ENCODE measurements at places on chromosomes 1 and 21.

GRCh38 chr1:18128298-18128697 is 20.7 kb downstream of the IGSF21 start:
- DNase-seq, result no peak

GRCh38 chr21:46489800-46490199 is 31.1 kb downstream of the DIP2A start:
- no peak for DNase-seq

GRCh38 chr1:203366476-203366875 is 15.6 kb upstream of the FMOD start:
- DNase-seq, result no peak

- DNase-seq, result no peak
Observed at GRCh38 chr1:210239349-210240111, 6.9 kb downstream of the SERTAD4 start.

DNA sequence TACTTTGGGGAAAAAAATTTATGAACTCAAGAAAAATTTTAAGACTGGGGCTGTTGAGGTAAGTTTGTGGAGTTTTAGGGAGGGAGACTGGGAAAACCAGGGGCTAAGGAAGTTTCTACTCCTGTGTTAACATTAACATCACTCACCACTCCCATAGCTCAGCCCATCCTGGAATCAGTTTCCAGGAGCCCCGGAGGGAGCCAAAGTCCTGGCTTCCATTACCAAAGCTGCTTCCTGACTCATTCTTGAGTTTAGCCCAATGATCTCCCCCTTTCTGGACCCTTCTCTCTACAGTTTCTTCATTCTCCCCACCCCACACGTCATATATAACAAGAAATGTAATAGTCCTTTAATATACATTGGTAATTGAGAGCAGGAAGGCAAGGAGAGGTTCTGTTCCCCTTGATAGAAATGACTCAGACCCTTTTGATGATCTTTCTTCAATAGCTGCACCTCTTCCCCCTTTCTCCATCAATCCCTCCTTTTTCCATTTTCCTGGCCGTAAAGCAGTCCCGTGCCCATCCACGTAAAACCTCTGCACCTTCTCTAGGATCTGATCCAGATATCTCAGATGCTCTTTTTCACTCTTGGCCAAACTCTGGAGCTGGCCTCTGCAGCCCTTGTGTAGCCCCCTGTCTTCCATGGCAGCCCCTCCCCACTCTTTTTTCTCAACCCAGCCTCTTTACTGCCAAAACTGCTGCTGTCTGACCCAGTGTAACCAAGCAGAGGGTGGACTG is 4.6 kb upstream of the PIAS3 start:
- DNase-seq, result no peak

GRCh38 chr1:94807742-94808491 is 12.2 kb upstream of the SLC44A3 start:
- DNase-seq, result no peak

- peak; percentile 24 for DNase-seq
Observed at GRCh38 chr1:93680420-93681100, 1.1 kb downstream of the BCAR3 start.

DNA sequence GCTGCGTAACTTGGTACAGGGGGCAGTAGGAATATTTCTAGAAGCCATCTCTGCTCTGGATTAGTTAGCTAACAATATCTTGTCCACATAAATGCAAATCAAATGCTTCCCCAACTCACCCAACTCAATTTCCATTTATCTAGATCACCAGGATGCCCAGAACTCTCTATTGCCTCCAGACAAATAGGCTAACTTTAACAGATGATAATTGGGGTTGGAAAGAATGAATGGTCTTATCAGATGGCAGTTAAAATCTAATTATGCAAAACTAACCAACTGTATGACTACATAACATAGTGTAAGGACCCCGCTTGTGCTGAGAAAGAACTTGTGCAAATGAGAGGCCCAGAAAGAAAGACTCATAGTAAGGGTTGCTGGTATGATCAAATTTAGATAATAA is 1024.8 kb downstream of the PLA2G4A start:
- no peak for DNase-seq

- no peak for DNase-seq
Observed at GRCh38 chr1:46281021-46281420, 22.4 kb downstream of the LRRC41 start.

GRCh38 chr21:37128076-37128475 is 55.0 kb downstream of the TTC3 start:
- no peak for DNase-seq

DNA sequence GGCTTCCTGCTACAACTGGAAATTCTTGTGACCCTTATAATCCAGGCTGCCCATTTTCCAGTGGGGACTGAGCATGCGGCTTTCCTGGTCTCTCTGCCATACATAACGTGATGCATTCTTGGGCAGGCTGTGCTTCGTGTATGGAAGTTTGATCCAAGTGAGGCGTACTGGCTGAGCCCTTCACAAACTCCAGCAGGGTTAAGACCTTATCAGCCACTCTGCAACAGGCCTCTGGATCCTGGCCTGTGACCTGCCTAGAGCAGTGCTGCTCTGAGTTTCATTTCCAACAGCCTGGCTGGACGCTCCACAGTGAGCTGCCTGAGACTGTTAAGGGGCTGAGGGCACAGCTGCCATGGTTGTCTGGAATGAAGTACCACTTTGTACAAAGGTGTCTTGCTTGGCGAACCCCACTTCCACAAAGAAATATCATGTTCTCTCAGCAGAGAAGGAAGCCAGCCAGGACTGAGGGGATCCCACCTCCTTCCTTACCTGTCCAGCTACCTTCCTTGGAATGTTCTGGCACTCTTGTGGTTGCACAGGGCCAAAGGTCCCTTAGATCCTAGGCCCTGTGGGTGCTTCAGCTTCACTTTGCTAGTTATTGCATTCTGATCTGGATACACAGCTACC is 28.5 kb upstream of the XPR1 start:
- DNase-seq, result no peak

DNA sequence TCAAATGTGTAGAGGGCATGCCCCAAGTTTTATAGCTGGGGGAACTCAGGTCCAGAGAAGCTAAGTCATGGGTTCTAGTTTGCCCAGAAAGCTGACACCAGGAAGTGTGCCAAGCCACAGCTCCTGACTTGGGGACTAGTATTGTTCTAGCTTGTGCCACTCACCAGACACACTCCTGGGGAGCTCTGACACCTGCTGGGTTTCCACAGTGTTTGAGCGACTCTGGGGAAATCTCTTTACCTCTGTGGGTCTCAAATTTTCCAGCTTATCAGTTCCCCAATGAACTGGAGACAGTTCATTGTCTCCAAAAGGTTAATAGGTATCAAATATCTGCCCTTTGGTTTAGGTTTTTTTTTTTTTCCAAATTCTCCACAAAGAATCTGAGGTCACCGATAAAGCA is 4.2 kb downstream of the KISS1 start:
- DNase-seq, result no peak

DNA sequence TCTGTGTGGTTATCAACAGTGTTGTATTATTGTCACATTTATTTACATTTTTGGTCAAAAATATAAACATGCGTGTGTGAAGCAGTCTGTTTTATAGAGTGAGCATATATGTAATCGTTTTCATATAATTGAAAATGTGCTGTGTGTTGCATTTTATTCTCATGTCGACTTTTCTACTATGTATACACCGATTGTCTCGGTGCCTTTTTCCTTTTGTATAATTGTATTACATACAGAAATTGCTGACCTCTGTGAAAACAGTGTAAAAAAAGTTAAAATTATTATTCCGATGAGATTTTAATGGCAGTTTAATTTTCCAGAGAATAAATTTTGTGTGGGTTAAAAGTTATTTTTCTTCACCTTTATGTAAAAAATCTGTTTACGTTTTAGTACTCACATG is 62.4 kb upstream of the SERTAD4 start:
- no peak for DNase-seq

GRCh38 chr1:56223968-56224367 is 355.4 kb downstream of the PLPP3 start:
- no peak for DNase-seq

GRCh38 chr1:36464605-36465393 is 615 bp upstream of the MRPS15 start:
- peak; percentile 10 for DNase-seq
